ENCODE measurements at places on chromosomes 2 and 18.
A peak's percentile ranks its signal among the peaks of the same experiment; 100 is the strongest.

- DNase-seq, result no peak
Measured at GRCh38 chr2:208153156-208153555, 7.2 kb upstream of the CRYGB start.

DNA sequence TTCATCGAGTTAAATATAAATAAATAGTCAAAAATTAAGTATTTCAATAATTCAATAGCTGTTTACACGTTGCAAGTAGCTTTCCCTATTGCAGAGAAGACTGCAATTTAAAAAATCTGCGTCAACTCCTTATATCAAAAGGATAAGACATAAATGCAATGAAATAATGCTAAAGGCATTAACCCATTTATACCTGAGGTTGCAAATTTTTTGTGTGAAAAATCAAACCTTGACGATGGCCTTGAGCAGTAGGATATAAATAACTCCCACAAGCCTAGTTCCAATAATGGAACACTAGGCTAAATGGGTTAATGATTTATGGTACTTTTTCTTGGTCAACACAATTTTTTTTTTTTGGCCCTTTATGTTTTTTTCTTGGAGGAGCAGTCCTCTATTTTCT is 76.4 kb upstream of the CDKL4 start:
- DNase-seq, result no peak

DNA sequence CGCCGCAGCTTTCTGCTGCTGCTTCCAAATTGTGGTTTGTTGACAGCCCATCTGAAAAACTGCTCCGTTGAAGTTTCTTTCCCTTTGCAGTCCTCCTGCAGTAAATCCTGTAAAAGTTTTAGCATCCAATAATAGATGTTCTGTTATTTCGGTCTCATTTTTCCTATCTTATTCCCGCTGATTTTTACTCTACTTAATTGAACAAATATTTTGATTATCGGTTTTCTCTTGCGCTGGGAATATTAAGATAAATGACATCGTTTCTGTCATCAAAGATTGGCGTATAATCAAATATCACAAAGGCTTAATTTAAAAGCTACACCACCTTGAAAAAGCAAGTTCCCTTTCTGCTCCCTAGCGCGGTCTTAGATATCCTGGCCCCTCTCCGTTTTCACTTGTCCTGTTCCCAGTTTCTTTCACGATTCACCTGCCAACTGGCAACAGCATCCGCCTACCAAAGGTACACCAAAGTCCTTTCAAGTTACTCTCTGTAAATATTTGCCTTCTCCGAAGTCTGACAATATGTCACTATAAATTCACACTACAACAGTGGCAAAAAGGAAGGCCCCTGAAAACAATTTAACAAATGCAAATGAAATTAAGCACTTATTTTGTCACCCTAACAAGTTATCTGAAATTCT is 1.0 kb upstream of the STRN start:
- DNase-seq, result no peak

DNA sequence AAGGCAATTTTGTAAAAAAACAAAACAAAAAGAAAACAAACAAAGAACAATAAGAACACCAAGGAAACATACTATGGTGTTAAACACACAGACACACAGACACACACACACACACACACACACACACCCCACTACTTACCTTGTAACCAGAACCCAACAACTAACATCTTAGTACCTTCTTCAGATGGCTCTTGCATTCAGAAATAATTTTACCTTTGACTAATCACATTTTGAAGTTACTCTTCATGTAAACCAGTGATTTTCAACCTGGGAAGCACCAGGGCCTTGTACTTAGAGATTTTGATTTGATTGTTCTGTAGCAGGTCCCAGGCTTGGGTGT is 87.5 kb downstream of the AQP4 start:
- no peak for DNase-seq

- peak; percentile 12 for DNase-seq
Measured at GRCh38 chr2:223027442-223027841, 24.5 kb upstream of the KCNE4 start.

DNA sequence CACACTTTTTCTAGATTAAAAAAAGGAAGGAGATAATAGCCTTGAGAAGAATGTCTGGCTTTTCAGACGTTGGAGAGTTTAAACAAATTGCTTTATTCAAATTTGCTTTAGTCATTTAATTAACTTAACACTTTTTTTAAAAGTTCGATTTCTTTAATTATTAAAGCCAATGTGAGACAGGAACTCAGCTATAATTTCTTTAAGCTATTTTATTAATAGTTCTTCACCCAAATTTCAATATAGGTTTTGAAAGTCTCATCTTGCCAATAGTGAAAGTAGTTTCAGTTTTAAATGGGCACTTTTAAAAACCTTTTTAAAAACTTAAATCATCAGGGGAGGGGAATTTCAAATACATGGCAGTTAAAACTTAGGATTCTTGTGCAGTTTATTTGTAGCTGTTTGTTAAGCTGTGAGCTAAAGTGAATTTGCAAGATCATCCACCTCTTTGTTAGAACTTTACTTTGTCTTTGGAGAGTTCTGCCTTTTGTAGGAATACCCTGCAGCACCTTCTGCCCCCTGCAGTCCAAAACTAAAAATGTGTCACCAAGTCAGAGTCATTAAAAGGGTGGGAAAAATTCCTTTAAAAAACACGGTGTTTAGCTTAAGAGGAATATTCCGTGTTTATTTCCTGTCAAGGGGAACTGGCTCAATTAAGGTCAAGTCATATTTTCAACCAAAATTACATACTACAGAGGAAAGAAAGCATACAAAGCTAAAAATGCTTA is 4.6 kb downstream of the TGIF1 start:
- peak; percentile 15 for DNase-seq

- DNase-seq, result no peak
Measured at GRCh38 chr2:61811821-61812220, 42.0 kb downstream of the FAM161A start.

DNA sequence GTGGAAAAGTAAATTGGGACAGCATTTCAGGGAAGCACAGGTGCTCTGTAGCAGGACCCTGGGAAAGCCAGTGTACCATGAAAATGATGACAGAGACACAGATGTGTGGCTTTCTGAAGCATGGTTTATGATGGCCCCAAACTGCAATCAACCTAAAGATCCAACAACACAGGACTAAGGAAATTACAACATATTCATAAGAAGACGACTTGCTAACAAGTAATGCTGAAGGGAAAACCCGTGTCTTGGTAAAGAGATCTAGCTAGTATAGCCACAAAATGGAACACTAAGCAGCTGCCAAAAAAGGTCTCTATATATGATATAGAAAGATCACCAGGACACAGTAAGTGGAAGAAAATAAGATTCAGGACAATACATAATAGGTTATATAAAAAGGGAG is 53.2 kb downstream of the UXS1 start:
- no peak for DNase-seq

GRCh38 chr2:71530641-71531332 is 77.4 kb downstream of the DYSF start:
- peak; percentile 12 for DNase-seq

GRCh38 chr2:121826036-121826435 is 70.6 kb downstream of the TSN start:
- DNase-seq, result no peak

DNA sequence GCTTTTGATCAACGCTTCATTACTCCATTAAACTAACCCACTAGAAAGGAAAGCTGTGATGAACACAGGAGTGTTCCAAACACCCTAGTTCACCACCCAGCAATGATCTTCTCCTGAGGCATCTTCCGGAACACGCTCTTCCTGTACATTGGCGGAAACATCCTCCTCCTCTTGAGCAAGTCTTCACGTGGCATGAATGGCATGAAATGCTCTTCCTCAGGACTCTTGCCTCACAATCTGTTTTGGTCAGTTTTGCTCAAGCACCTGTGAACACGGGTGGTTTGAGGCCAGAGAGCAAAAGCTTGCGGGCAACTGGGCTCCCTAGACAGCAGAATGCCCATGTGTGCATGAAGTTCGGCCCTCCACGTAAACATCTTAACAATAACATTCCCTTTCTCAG is 734.2 kb upstream of the SALL3 start:
- no peak for DNase-seq

GRCh38 chr2:3262437-3263388 is 114.9 kb downstream of the EIPR1 start:
- no peak for DNase-seq

Data from NCI-H1092 treated with DMSO at 0.1 percent for 48 hours (cell line).